CD8-positive, alpha-beta T cell (primary cell): ENCODE measurements at places on chromosomes 11 and 22. TPM values are rescaled to one million over a fixed set of nuclear protein-coding genes. Genes with fewer than 3 reads are reported as not detected.

DNA sequence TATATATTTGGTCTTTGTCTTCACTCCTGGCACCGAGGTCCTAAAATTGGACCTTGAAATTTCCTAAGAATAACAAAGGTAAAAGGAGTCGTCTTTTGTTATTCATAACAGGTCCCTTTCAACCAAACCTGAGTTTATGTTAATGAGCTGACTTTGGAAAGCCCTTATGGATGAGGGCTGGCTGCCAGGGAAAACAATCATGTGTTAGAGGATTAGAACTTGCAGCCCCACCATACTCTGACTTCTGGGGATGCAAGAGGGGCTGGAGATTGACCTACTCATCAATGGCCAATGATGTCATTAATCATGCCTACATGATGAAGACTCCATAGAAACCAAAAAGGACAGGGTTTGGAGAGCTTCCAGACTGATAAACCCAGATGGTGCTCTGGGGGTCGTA lies 118.9 kb downstream of the MRTFA start:
- no peak for DNase-seq

DNA sequence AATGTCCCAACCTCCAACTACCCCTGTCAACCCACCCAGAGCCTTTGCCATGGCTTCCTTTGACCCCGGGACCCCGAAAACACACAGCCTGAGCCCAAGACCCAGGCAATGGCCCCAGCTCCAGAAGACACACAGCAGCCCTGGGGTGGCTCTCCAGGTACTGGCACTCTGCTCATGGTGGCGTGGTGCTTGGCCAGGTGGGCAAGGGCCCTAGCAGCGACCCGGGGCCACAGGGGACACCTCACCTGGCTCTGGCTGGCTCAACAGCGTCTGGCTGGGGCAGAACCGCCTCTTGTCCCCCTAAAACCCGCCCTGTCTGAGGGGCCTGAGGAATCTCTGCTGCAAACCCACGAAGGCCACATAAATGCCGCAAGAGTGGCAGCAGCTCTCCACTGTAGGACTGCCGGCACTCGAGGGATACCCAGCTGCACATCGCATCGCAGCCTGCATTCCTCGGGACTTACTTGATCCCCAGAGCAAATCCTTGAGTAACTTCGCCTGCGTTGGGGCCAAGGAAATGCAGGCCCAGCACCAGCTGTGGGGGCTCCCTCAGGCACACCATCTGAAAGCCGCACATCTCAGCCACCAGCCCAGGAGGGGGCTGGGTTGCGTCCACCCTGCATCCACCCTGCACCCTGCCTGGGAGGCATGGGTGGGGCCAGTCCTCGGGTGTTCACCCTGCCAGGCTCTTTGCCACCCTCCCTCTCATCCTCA lies 23.1 kb upstream of the GNB1L start:
- no peak for DNase-seq

GRCh38 chr11:58739725-58740430 lies 8.1 kb upstream of the GLYAT start:
- no peak for DNase-seq

DNA sequence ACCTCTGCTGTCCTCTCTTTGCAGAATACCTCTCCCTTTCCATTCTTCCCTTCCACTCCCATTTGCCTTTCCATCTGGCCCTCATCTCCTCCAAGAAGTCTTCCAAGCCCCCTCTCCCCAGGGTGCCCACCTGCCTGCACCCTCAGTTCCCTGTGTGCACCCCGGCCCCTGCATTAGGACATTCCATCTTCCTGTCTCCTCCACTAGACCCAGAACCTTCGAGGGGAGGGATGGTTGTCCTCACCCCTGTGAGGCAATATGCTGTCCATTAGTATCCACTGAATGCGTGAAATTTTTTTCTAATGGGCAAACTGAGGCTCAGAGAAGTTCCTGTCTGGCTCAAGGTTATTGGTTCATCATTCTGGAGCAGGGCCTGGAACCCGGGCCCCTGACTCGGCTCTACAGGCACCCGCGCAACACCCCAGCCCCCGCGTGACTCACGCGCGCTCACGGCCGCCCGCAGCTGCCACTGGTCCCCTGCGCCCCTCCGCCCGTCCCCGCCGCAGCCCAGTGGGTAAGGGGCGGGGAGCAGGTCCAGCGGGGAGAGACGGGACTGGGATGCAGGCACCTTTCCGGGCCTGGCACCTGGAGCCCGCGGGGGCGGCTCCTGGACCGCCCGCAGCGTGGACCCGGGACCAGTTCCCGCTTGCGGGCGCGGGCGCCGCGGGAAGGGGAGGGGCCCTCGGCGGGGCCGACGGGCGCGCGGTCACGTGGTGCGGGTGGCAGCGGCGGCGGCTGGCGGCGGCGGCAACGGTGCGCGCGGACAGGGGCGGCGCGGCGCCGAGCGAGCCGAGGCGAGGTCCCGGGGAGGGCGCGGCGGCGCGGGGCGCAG lies 7.0 kb downstream of the SEPTIN3 start:
- peak; percentile 16 for DNase-seq

MS4A15 gene
- not detected for total RNA-seq

- DNase-seq = no peak
Measured at GRCh38 chr11:102177974-102178631, 67.9 kb downstream of the YAP1 start.

ART1 gene
- total RNA-seq = not detected

- DNase-seq = peak; percentile 37
Measured at GRCh38 chr11:67006029-67006884, 16.7 kb upstream of the SYT12 start.

OR52I1 gene
- not detected for total RNA-seq

OR4D5 gene
- total RNA-seq = not detected

SLC37A2 gene
- total RNA-seq = not detected

PDGFB gene
- 2.4 TPM for total RNA-seq

GRCh38 chr11:111795334-111795985 lies 29.3 kb upstream of the PPP2R1B start:
- no peak for DNase-seq

RAG2 gene
- not detected for total RNA-seq

GAS2 gene
- total RNA-seq = 1.4 TPM

DNA sequence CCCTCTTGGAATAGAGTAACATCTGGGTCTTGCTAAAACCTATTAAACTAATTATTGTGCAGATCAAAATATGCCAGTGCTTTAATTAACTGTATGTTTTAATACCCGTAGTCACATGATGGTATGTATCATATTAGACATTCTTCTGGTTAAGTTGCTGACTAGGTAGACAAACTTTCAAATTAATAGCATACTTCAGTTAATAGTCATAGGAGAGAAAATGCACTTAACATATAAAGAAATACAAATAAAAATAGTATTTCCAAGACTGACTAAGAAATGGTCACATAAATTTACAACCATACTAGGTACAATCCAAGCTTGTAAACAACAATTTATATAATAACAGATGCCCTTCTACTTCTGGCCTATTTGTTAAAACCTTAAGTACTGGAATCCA lies 7.6 kb upstream of the EXPH5 start:
- DNase-seq = no peak
